ENCODE measurements at places on chromosomes 12 and 14.
A peak's percentile ranks its signal among the peaks of the same experiment; 100 is the strongest.

GRCh38 chr14:35973770-35974169, 147.6 kb downstream of the BRMS1L start:
- DNase-seq: no peak

GRCh38 chr12:50699940-50700339, 64.0 kb upstream of the ATF1 start:
- no peak for DNase-seq

- DNase-seq: no peak
Observed at GRCh38 chr14:89184952-89185351, 232.1 kb downstream of the FOXN3 start.

DNA sequence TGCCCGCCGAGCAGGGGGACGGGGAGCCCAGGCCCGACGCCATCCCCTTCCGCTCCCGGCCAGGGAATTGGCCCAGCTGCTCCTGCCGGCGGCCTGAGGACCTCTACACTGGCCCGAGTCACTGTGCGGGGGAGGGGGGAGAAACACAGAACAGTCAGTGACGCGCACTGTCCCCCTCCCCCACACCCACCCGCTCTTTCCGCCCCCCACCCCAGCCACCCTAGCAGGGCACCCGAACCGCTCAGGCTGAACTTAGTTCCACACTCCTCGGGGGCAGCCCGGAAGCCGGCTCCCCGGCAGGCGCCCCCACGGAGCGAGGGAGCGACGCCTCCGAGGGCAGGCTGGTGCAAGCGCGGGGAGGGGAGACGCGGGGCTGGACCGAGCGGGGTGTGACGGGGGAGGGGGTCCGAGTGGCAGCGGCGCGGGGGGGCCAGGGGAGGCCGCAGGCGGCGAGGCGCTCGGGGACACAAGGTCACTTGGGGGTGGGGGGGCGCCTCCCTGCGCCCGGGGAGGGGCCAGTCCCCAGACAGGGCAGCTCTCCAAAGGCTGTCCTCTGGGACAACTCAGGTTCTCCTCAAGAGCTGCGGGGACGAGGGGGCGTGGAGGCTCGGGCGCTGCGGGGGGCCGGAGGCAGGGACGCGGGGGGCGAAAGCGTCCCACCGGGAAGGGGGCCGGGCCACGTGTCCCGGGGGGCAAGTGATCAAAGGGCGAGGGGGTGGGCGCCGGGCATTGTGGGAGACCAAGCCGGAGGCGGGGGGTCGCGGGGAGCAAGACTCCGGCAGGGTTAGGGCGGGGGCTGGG, 648 bp downstream of the CHD4 start:
- DNase-seq: peak; percentile 50

- DNase-seq: no peak
Observed at GRCh38 chr12:55687746-55688145, 20.0 kb downstream of the ITGA7 start.
